ENCODE measurements at places on chromosomes 1 and 21. TPM values are rescaled to one million over a fixed set of nuclear protein-coding genes. Genes with fewer than 3 reads are reported as not detected.
A peak's percentile ranks its signal among the peaks of the same experiment; 100 is the strongest.

DNA sequence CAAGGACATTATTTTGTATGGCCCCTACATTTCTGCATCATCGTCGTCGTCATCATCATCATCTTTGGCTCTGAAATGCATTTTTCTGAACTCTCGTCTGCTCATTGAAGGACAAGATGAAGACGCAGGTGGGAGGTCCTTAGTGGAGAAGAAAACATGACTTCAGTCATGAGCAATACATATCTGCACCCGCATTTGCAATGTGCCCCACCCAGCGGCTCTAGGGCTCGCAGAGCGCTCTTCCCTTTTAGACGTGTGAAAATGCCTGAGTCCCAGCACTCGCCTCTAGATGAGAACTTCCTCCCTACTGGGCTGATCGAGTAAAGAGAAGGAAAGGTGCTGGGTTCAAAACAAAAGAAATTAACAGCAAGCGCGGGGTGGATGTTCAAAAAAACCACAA, 10.1 kb downstream of the C1orf174 start:
- H3K36me3 ChIP-seq = peaks cover 27% of the 10 kb centered on the region
- no peak overlapping the region for H3K27ac ChIP-seq
- no peaks in the 10 kb centered on the region for H3K4me1 ChIP-seq
- no peak overlapping the region for H3K4me3 ChIP-seq
- H3K27me3 ChIP-seq = no peaks in the 10 kb centered on the region

GRCh38 chr1:54249819-54250435, 50.0 kb downstream of the MRPL37 start:
- H3K36me3 ChIP-seq = no peaks in the 10 kb centered on the region
- DNase-seq = peak; percentile 35
- H3K4me1 ChIP-seq = peaks cover 29% of the 10 kb centered on the region
- no peaks in the 10 kb centered on the region for H3K27me3 ChIP-seq
- H3K27ac ChIP-seq = peak overlapping the region; percentile 17

LIPI gene
- total RNA-seq = not detected

CYP4B1 gene
- not detected for total RNA-seq

ERICH3 gene
- not detected for total RNA-seq

CTSE gene
- not detected for total RNA-seq

- H3K4me3 ChIP-seq = no peak overlapping the region
- no peaks in the 10 kb centered on the region for H3K36me3 ChIP-seq
- H3K27me3 ChIP-seq = no peaks in the 10 kb centered on the region
- peaks cover 13% of the 10 kb centered on the region for H3K4me1 ChIP-seq
- H3K27ac ChIP-seq = no peak overlapping the region
Measured at GRCh38 chr1:2258996-2259395, 30.9 kb downstream of the SKI start.

GRCh38 chr1:24596401-24596880, 40.6 kb downstream of the NCMAP start:
- DNase-seq = no peak
- peaks cover 2% of the 10 kb centered on the region for H3K27me3 ChIP-seq

DNA sequence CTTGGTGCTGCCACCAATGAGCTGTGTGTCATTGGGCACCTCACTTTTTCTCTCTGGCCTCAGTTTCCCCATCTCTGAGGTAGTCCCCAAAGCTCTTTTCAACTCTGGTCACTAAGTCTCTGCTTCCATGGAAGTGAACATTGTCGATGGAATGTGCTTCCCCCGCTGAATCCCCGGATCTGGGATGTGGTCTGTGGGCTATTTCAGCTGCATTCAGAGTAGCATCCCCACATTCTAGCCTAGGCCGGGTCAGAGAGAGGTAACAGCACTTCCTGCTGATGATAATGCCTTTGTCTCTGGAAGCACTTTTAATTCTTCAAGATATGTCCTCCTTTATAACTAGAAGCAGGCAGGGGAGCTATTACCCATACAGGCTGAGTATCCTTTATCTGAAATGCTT, 29.8 kb downstream of the RASSF5 start:
- H3K27ac ChIP-seq = no peak overlapping the region
- no peaks in the 10 kb centered on the region for H3K36me3 ChIP-seq
- DNase-seq = peak; percentile 67
- peaks cover 7% of the 10 kb centered on the region for H3K4me1 ChIP-seq
- peaks cover 5% of the 10 kb centered on the region for H3K27me3 ChIP-seq

DNA sequence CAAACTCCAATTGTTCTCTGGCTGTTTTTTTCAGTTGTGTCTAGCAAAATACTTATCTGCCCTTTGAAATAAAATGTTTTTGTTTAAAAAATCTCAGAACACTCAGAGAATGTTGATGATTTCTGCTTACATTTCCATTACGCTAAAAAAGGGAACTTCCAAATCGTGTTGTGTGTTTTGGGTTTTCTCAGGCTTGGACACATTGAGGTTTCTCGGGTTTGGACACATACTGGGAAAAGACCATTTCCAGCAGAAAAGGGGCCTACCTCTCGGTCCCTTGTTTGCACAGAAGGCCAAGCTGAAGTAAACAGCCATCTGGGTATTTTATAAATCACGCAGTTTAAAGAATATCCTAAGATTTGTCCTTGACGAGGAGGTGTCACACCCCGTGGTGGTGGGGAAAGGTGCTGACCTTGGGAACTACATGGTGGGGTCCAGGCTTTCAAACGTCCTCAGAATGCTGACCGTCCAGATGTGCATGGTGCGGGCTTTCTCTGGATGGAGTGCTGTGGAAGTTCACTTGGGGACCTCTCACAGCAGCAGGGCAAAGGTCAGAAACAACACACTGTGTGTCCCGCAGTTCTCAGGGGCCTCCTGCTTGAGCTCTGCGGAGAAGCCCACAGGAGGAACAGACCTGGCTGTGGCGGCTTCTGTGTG, 67.8 kb downstream of the SLC37A1 start:
- H3K4me1 ChIP-seq = no peaks in the 10 kb centered on the region
- no peak for DNase-seq
- H3K27ac ChIP-seq = no peak overlapping the region
- no peaks in the 10 kb centered on the region for H3K27me3 ChIP-seq
- no peak overlapping the region for H3K4me3 ChIP-seq

- H3K4me1 ChIP-seq = peaks cover 9% of the 10 kb centered on the region
- H3K27me3 ChIP-seq = no peaks in the 10 kb centered on the region
- DNase-seq = peak; percentile 87
- H3K36me3 ChIP-seq = no peaks in the 10 kb centered on the region
- H3K4me3 ChIP-seq = no peak overlapping the region
Measured at GRCh38 chr1:51636764-51637522, 20.1 kb downstream of the OSBPL9 start.

- no peaks in the 10 kb centered on the region for H3K36me3 ChIP-seq
- no peak overlapping the region for H3K4me3 ChIP-seq
- no peak overlapping the region for H3K27ac ChIP-seq
- peaks cover 3% of the 10 kb centered on the region for H3K27me3 ChIP-seq
Measured at GRCh38 chr1:48080331-48081255, 83.4 kb upstream of the TRABD2B start.

ZFP69B gene
- 5.4 TPM for total RNA-seq

- H3K27me3 ChIP-seq = no peaks in the 10 kb centered on the region
- peaks cover 10% of the 10 kb centered on the region for H3K36me3 ChIP-seq
- DNase-seq = peak; percentile 21
- H3K4me3 ChIP-seq = no peak overlapping the region
- no peak overlapping the region for H3K27ac ChIP-seq
Measured at GRCh38 chr1:53324728-53325297, 3.1 kb downstream of the LRP8 start.

DNA sequence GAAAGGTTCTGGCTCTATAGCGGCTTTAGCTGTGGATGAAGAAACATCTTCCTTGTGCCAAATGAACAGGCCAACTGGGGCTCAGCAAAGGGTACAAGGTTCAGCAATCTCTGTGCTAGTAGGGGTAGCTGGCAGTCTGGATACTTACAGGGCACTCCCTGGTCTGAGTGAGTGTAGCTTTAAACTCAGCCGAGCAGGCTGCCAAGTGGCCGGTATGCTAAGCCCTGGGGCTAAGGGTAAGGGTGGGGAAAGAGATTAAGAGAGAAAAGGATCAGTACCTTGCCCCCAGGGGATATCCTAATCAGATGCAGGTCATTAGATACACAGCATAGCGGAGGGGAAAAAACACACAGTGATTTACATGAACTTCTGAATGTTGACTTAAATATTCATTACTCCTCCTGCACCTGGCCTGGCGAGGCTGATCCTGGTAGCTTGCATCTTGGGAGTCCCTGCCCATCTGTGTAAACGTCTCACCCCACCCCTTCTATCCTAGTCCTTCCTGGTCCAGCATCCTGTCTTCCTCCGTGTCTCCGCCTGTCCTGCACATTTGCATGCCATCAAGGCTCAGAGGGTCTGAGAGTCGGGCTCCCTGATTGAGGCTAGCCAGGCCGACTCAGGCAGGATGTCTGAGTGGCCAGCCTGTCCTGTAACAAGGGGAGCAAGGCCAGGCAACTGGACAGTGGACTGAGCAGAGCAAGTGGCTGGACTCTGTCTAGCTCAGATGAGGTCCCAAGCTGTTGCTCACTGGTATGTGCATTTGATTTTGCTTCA, 39.5 kb upstream of the CNTN2 start:
- H3K36me3 ChIP-seq = no peaks in the 10 kb centered on the region
- no peak overlapping the region for H3K4me3 ChIP-seq
- H3K27ac ChIP-seq = no peak overlapping the region
- no peaks in the 10 kb centered on the region for H3K27me3 ChIP-seq
- H3K4me1 ChIP-seq = no peaks in the 10 kb centered on the region

SPATA17 gene
- total RNA-seq = 1.6 TPM

GRCh38 chr1:119485201-119485600, 21.8 kb upstream of the HSD3B1 start:
- H3K4me1 ChIP-seq = no peaks in the 10 kb centered on the region
- H3K36me3 ChIP-seq = no peaks in the 10 kb centered on the region
- no peak for DNase-seq
- no peak overlapping the region for H3K4me3 ChIP-seq
- H3K27ac ChIP-seq = no peak overlapping the region

- no peaks in the 10 kb centered on the region for H3K27me3 ChIP-seq
- peaks cover 11% of the 10 kb centered on the region for H3K4me1 ChIP-seq
- DNase-seq = no peak
- no peak overlapping the region for H3K4me3 ChIP-seq
- H3K27ac ChIP-seq = no peak overlapping the region
Measured at GRCh38 chr1:54970901-54971300, 9.5 kb upstream of the TMEM61 start.

NEXN gene
- total RNA-seq = 37.5 TPM

- no peak for DNase-seq
- H3K27me3 ChIP-seq = no peaks in the 10 kb centered on the region
- H3K4me1 ChIP-seq = no peaks in the 10 kb centered on the region
- H3K4me3 ChIP-seq = no peak overlapping the region
Measured at GRCh38 chr1:177328251-177328650, 157.5 kb downstream of the BRINP2 start.

All from astrocyte (in vitro differentiated cells and primary cell).